ENCODE measurements at places on chromosomes 16 and 17.

DNA sequence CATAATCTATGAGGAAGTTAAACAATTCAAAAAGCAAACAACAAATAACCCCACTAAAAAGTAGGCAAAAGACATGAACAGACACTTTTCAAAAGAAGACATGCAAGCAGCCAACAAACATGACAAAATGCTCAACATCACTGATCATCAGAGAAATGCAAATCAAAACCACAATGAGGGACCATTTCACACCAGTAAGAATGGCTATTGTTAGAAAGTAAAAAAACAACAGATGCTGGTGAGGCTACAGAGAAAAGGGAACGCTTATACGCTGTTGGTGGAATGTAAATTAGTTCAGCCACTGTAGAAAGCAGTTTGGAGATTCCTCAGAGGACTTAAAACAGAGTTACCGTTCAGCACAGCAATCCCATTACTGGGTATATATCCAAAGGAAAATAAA, 24.4 kb downstream of the TNFRSF13B start:
- H3K36me3 ChIP-seq, result no peaks in the 10 kb centered on the region
- no peak overlapping the region for H3K27ac ChIP-seq
- H3K4me3 ChIP-seq, result no peak overlapping the region
- no peaks in the 10 kb centered on the region for H3K27me3 ChIP-seq
- no peaks in the 10 kb centered on the region for H3K4me1 ChIP-seq

DNA sequence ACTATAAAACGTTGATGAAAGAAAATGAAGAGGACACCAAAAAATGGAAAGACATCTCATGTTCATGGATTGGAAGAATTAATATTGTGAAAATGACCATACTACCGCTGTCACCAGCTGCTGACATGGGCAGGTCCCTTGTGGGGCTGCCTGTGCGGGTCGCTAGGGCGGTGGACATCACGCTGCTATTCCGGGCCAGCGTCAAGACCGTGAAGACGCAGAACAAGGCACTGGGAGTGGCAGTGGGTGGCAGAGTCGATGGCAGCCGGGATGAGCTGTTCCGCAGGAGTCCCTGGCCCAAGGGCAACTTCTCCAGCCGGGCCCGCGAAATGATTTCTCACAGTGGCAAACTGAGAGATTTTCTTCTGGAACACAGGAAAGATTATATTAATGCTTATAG, 48.2 kb upstream of the NSRP1 start:
- H3K27ac ChIP-seq, result no peak overlapping the region
- no peak overlapping the region for H3K4me3 ChIP-seq
- DNase-seq, result no peak
- no peaks in the 10 kb centered on the region for H3K4me1 ChIP-seq
- H3K36me3 ChIP-seq, result no peaks in the 10 kb centered on the region

- H3K4me3 ChIP-seq, result no peak overlapping the region
- H3K36me3 ChIP-seq, result peaks cover 24% of the 10 kb centered on the region
- H3K4me1 ChIP-seq, result no peaks in the 10 kb centered on the region
- H3K27me3 ChIP-seq, result no peaks in the 10 kb centered on the region
- no peak for DNase-seq
- H3K27ac ChIP-seq, result no peak overlapping the region
Observed at GRCh38 chr17:29124925-29125273, 55.3 kb downstream of the MYO18A start.

DNA sequence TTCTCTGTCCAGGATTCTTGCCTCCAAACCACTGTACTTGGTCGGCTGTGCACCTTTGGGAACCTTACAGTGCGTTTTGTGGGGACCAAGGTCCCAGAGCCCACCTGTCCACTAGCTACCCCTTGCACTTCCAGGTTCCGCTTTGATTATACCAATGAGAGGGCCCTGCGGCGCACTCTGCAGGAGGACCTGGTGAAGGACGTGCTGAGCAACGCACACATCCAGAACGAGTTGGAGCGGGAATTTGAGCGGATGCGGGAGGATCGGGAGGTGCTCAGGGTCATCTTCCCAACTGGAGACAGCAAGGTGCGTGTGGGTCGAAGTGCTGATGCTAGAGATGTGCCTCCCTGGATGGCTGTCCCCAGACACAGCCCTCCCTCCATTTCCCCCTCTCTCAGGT, 18.8 kb downstream of the POLR2A start:
- no peaks in the 10 kb centered on the region for H3K4me1 ChIP-seq
- no peak for DNase-seq
- no peaks in the 10 kb centered on the region for H3K27me3 ChIP-seq
- H3K27ac ChIP-seq, result no peak overlapping the region
- H3K36me3 ChIP-seq, result peaks cover 62% of the 10 kb centered on the region

GRCh38 chr17:79340333-79341221, 266.0 kb downstream of the ENGASE start:
- H3K4me1 ChIP-seq, result no peaks in the 10 kb centered on the region
- H3K27ac ChIP-seq, result no peak overlapping the region
- no peak for DNase-seq
- no peaks in the 10 kb centered on the region for H3K27me3 ChIP-seq

DNA sequence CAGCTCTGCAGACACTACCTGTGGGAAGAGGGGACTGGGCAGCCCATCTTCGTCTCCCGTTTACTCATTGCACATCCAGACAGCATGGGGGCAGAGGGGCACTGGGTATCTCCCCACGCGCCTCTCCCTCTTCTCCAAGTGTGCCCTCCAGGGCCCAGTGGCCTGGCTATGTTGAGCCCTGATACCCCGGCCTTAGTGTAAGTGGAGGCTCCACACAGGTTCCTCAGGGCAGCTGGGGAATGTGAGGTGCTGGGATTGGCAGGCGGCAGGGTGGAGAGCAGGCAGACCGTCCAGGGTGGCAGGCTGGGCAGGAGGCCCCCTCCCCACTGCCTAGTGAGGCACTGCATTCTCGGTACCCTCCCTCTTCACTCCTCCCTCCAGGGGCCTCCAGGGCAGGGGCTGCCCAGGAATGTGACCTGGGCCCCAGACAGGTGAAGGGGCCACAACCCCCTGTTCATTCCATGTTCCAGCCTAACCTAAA, 13.2 kb upstream of the NAGLU start:
- no peak for DNase-seq
- no peaks in the 10 kb centered on the region for H3K27me3 ChIP-seq
- H3K27ac ChIP-seq, result no peak overlapping the region
- H3K36me3 ChIP-seq, result peaks cover 16% of the 10 kb centered on the region
- no peak overlapping the region for H3K4me3 ChIP-seq

DNA sequence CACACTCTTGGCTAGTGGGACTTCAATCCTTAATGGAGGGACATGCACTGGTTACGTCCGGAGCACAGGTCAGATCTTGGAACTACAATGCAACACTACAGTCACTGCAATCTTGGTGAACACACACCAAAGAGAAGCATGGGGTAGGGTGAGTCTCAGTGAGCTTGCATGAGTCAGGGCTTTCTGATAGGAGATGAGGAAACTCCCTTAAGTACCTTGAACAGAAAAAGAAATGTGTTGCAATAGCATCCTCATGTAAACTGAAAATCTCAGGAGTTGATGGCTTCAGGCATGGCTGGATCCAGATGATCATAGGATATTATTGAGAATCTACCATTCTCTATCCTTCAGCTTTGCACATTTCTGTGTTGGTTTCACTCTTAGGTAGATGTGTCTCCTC, 54.1 kb downstream of the CES1 start:
- no peak overlapping the region for H3K27ac ChIP-seq
- H3K4me1 ChIP-seq, result no peaks in the 10 kb centered on the region
- no peak for DNase-seq

DNA sequence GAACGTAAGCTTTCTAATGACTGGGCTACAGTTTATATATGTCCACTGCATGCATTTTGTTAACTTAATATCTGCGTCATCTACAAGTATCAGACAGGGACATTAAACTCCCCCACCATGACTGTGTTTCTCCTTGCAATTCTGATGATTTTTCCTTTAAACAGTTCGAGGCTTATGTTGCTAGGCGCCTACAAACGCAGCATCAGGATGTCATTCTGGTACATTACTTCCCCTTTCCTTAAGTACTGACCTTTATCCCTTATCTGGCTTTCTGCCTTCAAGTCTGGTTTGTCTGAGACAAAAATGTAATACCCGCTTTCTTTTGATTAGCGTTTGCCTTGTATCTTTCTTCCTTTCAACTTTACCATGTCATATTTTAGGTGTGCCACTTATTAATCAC, 362.4 kb downstream of the SLC39A11 start:
- H3K36me3 ChIP-seq, result no peaks in the 10 kb centered on the region
- no peak overlapping the region for H3K27ac ChIP-seq
- H3K4me3 ChIP-seq, result no peak overlapping the region
- no peaks in the 10 kb centered on the region for H3K27me3 ChIP-seq
- H3K4me1 ChIP-seq, result no peaks in the 10 kb centered on the region
- DNase-seq, result peak; percentile 26

DNA sequence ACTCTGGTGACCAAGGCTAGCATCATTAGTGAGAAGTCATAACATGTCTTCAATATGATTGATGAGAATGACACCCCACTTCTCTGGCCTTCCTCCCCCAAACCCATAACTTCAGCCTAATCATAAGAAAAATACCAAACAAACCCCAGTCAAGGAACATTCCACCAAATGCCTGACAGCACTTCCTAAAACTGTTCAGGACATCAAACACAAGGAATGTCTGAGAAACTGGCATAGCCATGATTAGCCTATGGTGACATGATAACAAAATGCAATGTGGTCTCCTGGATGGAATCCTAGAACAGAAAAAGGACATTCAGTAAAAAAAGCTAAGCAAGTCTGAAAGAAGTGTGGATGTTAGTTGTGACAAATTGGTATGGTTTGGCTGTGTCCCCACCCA, 24.7 kb upstream of the TBX4 start:
- no peak for DNase-seq
- H3K27me3 ChIP-seq, result no peaks in the 10 kb centered on the region
- no peak overlapping the region for H3K27ac ChIP-seq
- peaks cover 9% of the 10 kb centered on the region for H3K4me1 ChIP-seq
- H3K4me3 ChIP-seq, result no peak overlapping the region
- no peaks in the 10 kb centered on the region for H3K36me3 ChIP-seq

DNA sequence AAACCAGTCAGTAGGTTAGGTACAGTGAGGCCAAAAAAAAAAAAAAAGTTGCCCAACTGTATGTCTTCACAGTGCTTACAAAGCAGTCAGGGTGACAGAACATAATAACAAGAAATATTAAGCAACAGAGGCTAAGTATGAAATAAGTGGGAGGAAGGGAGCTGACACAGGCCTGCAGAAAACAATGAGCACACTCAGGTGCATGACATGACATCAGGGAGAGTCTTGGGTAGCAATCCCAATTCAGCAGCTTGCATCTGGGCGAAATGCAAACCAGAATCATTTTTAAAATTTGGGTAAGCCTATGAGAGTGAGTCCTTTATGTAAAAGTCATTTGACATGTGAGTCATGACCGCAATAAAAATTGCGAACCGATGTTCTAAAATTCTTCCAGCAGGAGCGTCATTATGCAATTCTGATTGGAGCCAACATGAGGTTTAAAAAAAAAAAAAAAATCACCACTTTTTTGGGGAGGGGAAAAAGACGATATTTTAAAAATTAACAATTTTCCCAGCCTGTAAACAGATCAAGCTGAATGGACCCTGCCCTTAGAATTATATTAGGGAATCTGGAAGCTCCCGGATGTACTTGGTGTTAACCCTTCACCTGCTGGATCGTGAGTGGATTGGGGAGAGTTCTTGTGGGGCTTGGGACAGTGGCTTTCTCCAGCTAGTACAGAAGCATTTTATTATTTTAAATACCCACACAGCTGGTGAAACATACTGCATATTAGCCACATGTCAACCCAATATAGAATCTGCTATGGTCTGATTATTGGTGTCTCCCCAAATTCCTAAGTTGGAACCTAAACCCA, 127.9 kb downstream of the NPIPB5 start:
- H3K36me3 ChIP-seq, result no peaks in the 10 kb centered on the region
- no peaks in the 10 kb centered on the region for H3K27me3 ChIP-seq
- no peaks in the 10 kb centered on the region for H3K4me1 ChIP-seq
- no peak overlapping the region for H3K4me3 ChIP-seq

GRCh38 chr16:2223942-2224486, 623 bp downstream of the E4F1 start:
- peak overlapping the region; percentile 93 for H3K4me3 ChIP-seq
- H3K27ac ChIP-seq, result peak overlapping the region; percentile 71
- DNase-seq, result peak; percentile 54
- H3K27me3 ChIP-seq, result no peaks in the 10 kb centered on the region
- no peaks in the 10 kb centered on the region for H3K4me1 ChIP-seq

DNA sequence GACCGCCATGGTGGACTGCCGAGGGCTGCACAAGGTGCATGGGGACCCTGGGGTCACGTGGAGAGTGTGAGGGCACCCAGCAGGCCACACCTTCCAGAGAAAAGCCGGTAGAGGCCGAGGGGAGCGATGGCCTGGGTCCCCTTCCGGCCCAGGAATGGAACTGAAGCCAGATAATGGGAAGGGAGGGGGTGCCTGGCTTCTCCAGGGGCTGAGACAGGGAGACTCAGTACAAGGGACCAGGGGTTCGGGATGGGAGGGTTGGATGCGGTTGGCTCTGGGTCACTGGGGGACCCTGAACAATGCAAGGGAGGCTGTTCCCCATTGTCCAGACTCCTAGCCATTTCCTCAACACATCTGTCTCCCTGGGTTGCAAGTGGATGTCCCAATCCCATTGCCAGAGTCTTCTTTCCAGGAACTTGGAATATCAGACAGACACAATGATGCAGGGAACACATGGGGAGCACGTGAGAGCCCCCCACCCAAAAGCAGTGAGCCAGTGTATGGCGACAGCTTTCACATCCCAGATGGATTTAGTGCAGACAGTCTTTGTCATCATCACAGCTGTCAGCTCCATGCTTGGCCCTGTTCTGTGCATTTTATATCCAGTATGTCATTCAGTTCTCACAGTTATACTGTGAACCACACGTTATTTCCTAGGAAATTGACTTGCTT, 23.6 kb upstream of the DNAI2 start:
- H3K4me1 ChIP-seq, result peaks cover 2% of the 10 kb centered on the region
- no peak for DNase-seq
- no peaks in the 10 kb centered on the region for H3K27me3 ChIP-seq
- no peak overlapping the region for H3K4me3 ChIP-seq
- H3K36me3 ChIP-seq, result no peaks in the 10 kb centered on the region

DNA sequence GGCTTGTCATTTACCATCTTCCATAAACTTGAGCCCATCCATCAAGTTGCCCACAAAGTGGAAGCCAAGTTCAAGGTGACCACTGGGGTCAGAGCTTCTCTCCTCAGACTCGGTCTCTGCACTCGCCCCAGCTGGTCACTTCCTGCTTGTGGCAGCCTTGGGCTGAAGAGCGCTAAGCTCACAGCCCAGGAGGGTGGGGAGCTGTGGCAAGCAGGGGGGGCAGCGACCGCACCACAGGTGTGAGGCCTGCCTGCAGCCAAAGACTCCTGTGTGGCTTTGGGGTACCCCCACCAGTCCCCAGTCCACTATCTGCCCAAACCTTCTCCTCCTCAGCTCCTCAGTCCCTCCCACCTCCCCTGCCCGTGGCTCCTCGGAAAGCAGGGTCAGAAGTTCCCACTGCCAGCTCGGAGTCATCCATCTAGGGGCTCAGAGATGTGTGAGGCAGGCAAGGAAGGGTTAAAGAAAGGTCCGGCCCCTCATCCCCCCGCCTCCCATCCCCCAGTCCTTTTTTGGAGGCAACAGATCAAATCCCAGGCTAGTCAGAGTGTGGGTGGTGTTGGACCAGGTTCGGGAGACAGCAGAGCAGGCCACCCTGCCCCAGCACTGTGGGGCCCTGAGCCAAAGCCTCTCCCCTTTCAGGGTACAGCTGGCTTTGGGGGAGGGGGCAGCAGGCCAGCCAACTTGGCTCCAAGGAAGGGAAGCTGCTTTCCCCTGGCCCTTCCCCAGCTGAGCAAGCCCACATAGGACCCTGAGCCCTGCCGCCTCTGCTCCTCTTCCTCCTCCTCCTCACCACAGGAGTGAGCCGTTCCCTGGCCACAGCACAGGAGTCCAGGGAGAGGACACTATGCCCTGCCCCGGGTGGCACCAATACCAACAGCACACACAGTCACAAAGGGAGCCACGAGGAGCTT, 3.2 kb downstream of the CSF3 start:
- H3K4me1 ChIP-seq, result no peaks in the 10 kb centered on the region
- peaks cover 42% of the 10 kb centered on the region for H3K36me3 ChIP-seq
- no peak for DNase-seq
- H3K4me3 ChIP-seq, result no peak overlapping the region
- H3K27me3 ChIP-seq, result no peaks in the 10 kb centered on the region
- no peak overlapping the region for H3K27ac ChIP-seq

Data from trophoblast cell (in vitro differentiated cells and primary cell).